ENCODE measurements at places on chromosomes 16 and 17.

DNA sequence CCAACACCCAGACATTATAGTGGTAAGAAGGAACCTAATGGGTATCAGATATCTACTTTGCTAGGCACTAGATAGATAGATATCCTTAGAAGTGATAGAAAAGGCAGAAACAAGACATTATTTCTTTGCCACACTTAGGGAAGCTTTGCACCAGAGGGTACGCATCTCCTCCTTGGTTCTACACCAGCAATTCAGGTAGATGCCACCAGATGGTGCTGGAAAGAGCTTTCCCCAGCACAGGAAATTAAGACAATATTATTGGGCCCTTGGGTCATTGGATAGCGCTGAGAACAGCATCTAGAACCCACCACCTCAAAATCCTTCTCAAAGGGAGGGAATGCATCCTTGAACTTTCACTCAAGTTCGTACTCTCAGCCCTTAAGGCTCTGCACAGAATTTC is 173.8 kb upstream of the CCL2 start:
- no peak for DNase-seq

- peak; percentile 56 for DNase-seq
Measured at GRCh38 chr17:82300707-82301270, 16.6 kb downstream of the CD7 start.

DNA sequence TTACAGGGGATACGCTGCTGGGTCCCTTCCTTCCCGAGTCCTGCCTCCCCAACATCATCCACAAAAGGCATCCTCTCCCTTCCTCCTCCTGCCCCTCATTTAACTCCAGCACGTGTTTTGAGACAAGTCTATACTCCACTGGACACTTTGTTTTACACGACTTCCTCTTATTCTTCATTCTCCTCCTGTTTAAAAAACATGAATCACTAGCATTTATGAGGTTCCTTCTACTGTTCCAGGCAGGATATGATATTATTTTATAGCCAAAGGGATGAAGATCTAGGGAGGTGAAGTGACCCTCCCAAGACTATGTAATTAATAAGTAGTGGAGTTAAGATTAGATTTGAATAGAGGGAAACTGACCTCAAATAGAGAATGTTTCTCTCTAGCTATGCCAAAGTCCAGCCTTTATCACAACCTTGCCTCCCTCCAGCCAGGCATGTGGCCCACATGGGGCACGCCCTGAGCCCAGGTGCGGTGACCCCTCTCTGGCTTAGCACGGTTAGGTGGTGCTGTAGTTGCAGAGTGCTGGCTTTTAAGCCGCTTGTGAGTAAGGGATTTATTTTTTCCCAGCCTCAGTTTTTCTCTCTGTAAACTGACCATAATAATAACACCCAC is 1.3 kb upstream of the HSD17B2 start:
- DNase-seq: no peak

GRCh38 chr16:70736465-70737376 is 50.9 kb upstream of the MTSS2 start:
- no peak for DNase-seq

- no peak for DNase-seq
Measured at GRCh38 chr16:11053916-11054460, 109.6 kb downstream of the CLEC16A start.

DNA sequence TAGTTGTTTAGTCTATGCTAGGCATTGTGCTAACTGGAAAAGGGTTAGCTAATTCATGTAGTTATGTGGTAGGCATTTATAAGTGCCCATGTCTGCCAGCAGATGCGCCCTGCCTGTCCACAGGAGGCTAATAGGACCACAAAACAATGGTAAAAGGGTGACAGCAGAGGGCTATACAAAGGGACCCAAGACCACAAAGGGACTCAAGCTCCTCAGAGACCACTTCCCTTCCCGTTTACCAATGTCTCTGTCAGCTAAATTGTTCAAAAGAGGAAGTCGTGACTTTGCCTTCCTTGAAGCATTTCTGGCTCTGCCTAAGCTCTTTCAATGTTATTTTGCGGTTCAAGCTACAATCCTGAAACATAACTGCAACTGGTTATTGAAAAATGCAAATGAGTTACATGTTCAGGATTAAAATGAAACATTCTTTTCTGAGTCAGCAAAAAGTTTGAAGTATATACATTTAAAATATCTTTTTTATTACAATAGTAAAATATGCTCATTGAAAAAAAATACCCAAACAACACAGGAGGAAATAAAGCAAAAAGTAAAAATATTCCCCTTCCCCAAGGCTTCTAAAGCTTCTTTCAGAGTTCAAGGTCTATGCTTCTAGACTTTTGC is 149.2 kb downstream of the MAF start:
- no peak for DNase-seq

DNA sequence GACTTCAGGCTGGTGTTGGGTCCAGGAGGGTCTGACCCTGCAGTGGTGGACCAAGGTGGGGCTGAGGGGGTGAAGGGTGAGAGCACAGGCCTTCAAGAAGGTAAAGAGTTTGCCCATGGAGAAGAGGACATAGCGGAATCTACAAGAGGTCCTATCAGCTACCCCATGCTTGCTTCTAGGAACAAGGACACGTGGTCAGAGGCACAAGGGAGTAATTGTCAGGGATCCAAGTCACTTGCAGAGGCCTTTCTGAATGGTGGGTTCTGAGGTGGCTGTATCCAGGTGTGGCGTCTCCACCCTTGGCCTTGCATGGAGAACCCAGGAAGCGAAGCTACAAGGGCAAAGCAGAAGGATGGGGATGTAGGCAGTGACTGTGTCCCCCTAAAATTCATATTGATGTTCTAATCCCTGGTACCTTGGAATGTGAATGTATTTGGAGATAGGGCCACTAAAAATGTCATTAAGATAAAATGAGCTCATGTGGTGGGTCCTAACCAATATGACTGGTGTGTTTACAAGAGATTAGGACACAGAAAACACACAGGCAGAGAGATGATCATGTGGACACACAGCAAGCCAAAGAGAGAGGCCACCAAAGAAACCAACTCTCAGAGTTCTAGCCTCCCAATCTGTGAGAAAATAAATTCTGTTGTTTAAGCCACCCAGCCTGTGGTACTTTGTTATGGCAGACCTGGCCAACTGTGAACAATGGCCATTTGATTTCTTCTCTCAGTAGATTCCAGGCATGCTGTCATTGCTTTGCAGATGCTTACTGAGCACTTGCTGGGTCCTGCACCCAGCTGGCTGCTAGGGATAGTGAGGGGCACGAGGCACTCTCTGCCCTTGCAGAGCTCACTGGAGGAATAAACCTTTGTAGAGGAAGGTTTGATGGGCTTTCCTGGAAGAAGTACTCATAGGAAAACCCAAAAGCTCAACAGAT is 75.8 kb downstream of the UTP18 start:
- DNase-seq: no peak

- DNase-seq: no peak
Measured at GRCh38 chr17:21286909-21287702, 2.6 kb downstream of the MAP2K3 start.

- DNase-seq: no peak
Measured at GRCh38 chr17:2067048-2067561, 12.2 kb downstream of the HIC1 start.

- DNase-seq: no peak
Measured at GRCh38 chr17:72950242-72950931, 142.1 kb downstream of the SLC39A11 start.

GRCh38 chr17:58530655-58531054 is 16.2 kb upstream of the MTMR4 start:
- DNase-seq: no peak

- no peak for DNase-seq
Measured at GRCh38 chr16:70440009-70440692, 1.3 kb upstream of the ST3GAL2 start.

DNA sequence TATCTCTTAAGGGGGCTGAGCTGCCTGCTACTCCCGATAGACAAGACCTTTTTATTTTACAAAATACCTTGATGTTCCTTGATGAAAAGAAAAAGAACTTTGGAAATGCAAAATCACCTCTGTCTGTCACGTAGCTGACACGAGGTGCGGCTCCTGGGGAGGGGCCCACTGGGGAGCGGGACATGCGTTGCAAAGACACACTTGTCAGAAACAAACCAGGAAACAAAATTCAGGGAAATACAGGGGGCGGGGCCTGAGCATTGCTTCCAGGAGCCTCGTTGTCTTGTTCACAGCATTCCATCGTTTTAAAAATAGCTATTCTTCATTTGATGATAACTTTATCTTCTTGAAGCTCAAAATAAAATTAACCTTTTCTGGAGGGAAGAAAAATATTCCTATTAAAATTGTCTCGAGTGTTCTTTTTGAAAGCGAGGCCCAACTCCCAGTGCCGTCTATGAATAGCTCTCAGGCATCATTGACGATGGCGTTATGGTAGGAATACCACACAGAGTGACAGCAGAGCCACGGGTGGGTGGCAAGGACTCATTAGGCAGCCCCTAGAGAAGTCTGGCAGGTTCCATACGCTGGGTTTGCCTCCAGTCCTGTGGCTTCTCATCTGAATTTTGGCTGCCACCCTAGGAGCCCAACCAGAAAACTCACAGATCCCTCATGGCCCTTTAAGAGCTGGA is 286.9 kb downstream of the CPPED1 start:
- DNase-seq: no peak
